Right atrium auricular region (tissue), 2 donors: ENCODE measurements at places on chromosomes 2 and 18. TPM values are rescaled to one million over a fixed set of nuclear protein-coding genes. Genes with fewer than 3 reads are reported as not detected.

DNA sequence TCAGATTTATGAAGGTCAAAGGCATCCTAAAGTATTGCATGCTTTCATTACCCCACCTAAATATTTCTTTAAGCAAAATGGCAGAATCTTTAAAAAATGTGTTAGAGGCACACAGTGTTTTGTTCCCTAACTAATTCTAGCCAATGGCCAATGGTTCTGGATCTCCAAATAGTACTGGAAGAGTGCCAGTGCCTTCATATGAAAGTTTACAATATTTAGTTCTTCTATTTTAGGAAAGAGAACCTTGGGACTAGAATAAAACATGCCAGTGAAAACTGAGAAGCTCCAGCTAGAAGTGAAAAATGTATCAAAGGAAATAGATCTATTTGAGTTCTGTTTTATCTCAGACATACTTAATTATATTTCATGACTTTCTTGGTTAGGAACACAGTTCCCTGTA is 37.1 kb downstream of the TACR1 start:
- no peak overlapping the region for H3K27ac ChIP-seq
- no peaks in the 10 kb centered on the region for H3K27me3 ChIP-seq
- no peak for DNase-seq
- no peaks in the 10 kb centered on the region for H3K4me1 ChIP-seq

- no peak overlapping the region for H3K27ac ChIP-seq
- peaks cover 16% of the 10 kb centered on the region for H3K4me1 ChIP-seq
- no peak for DNase-seq
Observed at GRCh38 chr18:8835521-8835953, 130.2 kb downstream of the MTCL1 start.

- H3K36me3 ChIP-seq: peaks cover 5% of the 10 kb centered on the region
- DNase-seq: no peak
- H3K27me3 ChIP-seq: no peaks in the 10 kb centered on the region
- no peak overlapping the region for H3K27ac ChIP-seq
- no peak overlapping the region for H3K4me3 ChIP-seq
- H3K4me1 ChIP-seq: no peaks in the 10 kb centered on the region
Observed at GRCh38 chr2:165871025-165871424, 77.0 kb upstream of the GALNT3 start.

DNA sequence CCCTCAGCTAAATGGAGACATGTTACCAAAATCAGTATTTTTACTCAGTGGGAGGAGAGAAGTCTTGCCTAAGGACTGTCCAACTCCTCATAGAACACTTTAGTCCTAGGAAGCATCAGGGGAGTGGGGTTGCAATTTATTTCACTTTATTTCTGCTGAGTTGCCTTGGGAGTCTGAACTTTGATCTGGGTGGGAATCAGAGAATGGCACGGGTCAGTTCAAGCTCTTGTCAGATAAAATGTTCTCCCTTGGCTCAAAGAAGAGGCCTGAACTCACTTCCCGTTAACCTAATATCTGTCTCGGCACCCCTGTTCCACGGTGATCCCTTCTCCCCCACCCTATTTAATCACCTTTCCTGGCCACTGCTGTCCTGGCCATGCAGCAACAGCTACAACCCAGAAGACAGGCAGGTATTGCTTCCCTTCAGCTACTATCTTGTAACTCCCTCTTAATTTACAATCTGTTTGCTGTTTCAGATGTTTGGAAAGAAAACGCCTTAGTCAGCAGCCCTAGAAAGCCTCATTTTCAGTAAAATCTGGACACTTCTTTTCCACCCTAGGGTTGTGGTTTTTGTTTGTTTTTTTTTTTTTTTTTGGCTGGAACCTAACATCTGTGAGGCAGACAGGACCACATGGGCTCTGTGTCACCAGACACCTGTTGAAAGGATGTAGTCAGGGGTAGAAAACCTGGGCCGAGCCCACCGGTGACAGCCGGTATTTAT is 52.5 kb downstream of the SERTAD2 start:
- H3K4me1 ChIP-seq: no peaks in the 10 kb centered on the region
- H3K27me3 ChIP-seq: no peaks in the 10 kb centered on the region
- no peak overlapping the region for H3K27ac ChIP-seq
- DNase-seq: no peak
- H3K4me3 ChIP-seq: no peak overlapping the region

GRCh38 chr2:236936446-236936940 is 149.2 kb upstream of the COPS8 start:
- no peak overlapping the region for H3K4me3 ChIP-seq
- no peak overlapping the region for H3K27ac ChIP-seq
- no peaks in the 10 kb centered on the region for H3K27me3 ChIP-seq
- no peaks in the 10 kb centered on the region for H3K4me1 ChIP-seq
- DNase-seq: peak; percentile 50
- H3K36me3 ChIP-seq: no peaks in the 10 kb centered on the region

DNA sequence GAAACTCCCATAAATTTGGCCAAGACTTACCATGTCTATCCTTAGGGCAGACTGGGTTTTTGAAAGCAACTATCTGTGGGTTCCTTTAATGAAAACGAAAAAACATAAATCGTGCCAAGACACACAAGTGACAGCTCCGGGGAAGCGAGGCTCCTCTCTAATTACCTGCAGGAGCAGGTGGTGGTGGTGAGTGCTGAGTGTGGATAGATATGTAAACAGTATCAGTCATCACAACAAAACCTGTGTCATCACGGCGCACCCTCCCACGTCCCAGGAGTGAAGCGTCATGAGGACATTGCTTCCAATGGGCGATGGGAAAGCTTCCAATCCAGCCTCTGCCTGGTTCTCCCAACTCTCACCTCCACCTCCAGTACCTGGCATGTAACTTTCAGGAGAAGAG is 31.3 kb downstream of the ACKR3 start:
- no peak overlapping the region for H3K27ac ChIP-seq
- H3K36me3 ChIP-seq: no peaks in the 10 kb centered on the region
- H3K27me3 ChIP-seq: no peaks in the 10 kb centered on the region

DNA sequence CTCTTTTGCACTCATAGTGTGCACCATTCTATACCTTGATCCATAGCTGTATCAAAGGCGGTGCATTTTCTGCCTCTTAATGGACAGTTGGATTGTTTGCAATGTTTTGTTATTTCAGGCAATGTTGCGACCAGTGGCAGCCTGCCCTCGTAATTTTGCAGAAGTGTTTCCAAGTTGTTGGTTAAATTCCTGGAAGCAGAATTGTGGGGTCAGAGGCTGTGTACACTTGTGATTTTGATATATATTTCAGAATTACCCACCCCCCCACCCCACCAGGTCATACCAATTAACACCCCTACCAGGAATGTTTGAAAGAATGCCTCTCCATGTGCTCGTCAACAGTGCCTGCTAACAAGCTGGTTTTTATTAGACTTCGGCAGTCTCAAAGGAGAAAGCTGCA is 32.4 kb upstream of the IL1R1 start:
- H3K27ac ChIP-seq: no peak overlapping the region
- DNase-seq: no peak
- no peak overlapping the region for H3K4me3 ChIP-seq

- no peak overlapping the region for H3K4me3 ChIP-seq
- H3K4me1 ChIP-seq: no peaks in the 10 kb centered on the region
- H3K27ac ChIP-seq: no peak overlapping the region
- H3K27me3 ChIP-seq: no peaks in the 10 kb centered on the region
- no peaks in the 10 kb centered on the region for H3K36me3 ChIP-seq
- DNase-seq: no peak
Observed at GRCh38 chr2:7517088-7517487, 599.9 kb downstream of the RNF144A start.

DNA sequence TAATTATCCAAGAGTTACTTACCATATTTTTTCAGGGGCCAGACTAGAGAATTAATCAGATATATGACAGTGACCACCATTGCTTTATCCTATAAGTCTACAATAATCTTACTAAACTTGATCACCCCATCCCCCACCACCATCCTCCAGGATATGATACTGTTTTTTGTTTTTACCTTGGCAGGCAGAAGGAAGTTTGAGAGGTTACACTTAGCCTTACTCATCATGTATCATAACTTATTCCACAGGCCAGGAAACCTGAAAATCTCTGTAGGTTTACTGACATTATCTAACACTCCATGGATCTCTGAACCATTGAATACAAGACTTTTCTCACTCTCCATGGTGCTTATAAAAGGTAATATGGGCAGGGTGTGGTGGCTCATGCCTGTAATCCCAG is 602.7 kb downstream of the KCNJ3 start:
- no peaks in the 10 kb centered on the region for H3K4me1 ChIP-seq
- H3K27ac ChIP-seq: no peak overlapping the region
- H3K27me3 ChIP-seq: no peaks in the 10 kb centered on the region
- no peak overlapping the region for H3K4me3 ChIP-seq
- DNase-seq: no peak
- no peaks in the 10 kb centered on the region for H3K36me3 ChIP-seq

DNA sequence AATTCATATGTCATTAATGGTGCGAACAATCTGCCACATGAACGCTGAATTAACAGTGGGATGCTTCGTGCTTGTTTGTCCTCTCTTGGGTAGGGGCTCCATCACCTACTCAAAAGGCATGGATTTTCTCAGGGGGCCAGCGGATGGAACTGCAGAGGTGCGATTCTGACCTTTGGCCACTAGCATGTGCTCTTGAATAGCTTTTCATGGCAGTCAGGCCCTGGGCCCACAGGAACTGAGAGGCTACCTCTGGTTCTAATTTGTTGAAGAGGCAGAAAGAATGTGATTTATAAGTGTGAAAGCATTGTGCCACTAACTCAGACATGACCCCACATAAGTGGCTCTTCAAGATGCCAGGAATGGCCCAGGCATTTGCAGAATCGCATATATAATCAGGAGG is 283.2 kb downstream of the INSIG2 start:
- no peaks in the 10 kb centered on the region for H3K36me3 ChIP-seq
- no peaks in the 10 kb centered on the region for H3K4me1 ChIP-seq
- H3K27me3 ChIP-seq: no peaks in the 10 kb centered on the region
- H3K4me3 ChIP-seq: no peak overlapping the region
- H3K27ac ChIP-seq: no peak overlapping the region

GRCh38 chr2:24822049-24822706 is 29.0 kb downstream of the CENPO start:
- DNase-seq: peak; percentile 34
- no peaks in the 10 kb centered on the region for H3K4me1 ChIP-seq
- H3K4me3 ChIP-seq: no peak overlapping the region

- DNase-seq: no peak
- H3K4me3 ChIP-seq: no peak overlapping the region
- no peaks in the 10 kb centered on the region for H3K36me3 ChIP-seq
- H3K4me1 ChIP-seq: no peaks in the 10 kb centered on the region
- no peaks in the 10 kb centered on the region for H3K27me3 ChIP-seq
Observed at GRCh38 chr2:47490406-47490805, 87.5 kb downstream of the MSH2 start.

DNA sequence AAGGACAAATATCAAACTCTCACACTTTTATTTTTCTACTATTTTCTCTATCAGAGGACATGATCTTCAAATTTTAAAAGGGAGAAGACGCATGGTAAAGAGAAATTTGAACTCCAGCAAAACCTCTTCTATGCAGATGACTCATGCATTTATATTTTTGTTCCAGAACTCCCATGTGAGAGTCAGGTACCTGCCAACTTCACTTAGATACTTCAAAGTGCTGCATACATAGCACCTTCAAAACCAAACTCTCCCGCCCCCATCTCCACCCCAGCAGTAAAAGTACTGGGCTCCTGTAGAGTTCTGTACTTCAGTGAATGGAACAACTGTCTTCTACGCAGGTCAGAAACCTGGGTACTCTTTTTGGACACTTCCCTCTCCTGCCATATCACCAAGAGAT is 398.3 kb downstream of the TGIF1 start:
- H3K27ac ChIP-seq: no peak overlapping the region
- no peaks in the 10 kb centered on the region for H3K27me3 ChIP-seq
- DNase-seq: no peak
- no peaks in the 10 kb centered on the region for H3K4me1 ChIP-seq

GRCh38 chr2:201128933-201129505 is 13.1 kb downstream of the CFLAR start:
- H3K36me3 ChIP-seq: peaks cover 28% of the 10 kb centered on the region
- H3K4me3 ChIP-seq: no peak overlapping the region
- H3K4me1 ChIP-seq: peaks cover 4% of the 10 kb centered on the region
- H3K27me3 ChIP-seq: no peaks in the 10 kb centered on the region
- DNase-seq: no peak

GRCh38 chr2:59790186-59791003 is 763.1 kb downstream of the BCL11A start:
- H3K27me3 ChIP-seq: no peaks in the 10 kb centered on the region
- H3K27ac ChIP-seq: no peak overlapping the region
- DNase-seq: no peak
- H3K36me3 ChIP-seq: no peaks in the 10 kb centered on the region
- no peak overlapping the region for H3K4me3 ChIP-seq

DNA sequence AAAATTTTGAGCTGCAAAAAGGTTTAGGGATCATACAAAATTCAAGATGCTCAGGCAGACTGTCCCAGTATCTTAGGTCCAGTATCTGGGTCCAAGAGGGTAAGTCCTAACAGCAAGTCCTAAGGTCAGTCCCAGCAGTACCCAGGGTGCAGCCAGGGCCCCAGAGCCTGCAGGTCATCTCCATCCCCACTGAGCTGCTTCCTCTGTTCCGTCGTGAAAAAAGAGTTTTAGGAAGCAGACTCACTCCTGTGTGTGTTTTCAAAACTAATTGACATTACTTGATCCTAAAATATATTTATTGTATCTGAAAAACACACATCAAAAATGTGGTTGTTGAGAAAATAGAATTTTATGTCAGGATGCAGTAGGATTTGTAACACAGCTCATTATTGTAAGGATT is 69.9 kb upstream of the ALKAL2 start:
- H3K36me3 ChIP-seq: no peaks in the 10 kb centered on the region
- no peak overlapping the region for H3K27ac ChIP-seq
- no peaks in the 10 kb centered on the region for H3K4me1 ChIP-seq
- DNase-seq: peak; percentile 23

DNA sequence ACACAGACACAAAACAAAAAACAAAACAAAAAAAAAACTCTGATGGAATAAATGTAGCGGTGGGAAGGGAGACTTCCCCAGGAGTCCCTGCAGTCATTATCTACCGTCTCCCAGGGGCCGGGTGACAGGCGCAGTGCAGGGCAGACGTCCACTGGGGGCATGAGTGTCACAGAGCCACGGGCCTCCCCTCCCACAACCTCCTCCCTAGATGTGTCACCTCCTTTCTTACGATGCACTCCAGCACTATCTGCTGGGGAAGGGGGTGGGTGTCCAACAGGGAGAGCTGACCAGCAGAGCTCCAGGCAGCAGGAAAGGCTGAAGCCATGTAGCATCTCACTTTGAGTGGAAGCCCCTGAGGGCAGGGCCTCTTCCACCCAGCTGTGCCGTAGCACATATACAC is 84.5 kb downstream of the LONRF2 start:
- no peaks in the 10 kb centered on the region for H3K27me3 ChIP-seq
- peak; percentile 40 for DNase-seq
- peaks cover 5% of the 10 kb centered on the region for H3K4me1 ChIP-seq
- H3K4me3 ChIP-seq: no peak overlapping the region

- H3K4me3 ChIP-seq: no peak overlapping the region
- DNase-seq: no peak
- no peak overlapping the region for H3K27ac ChIP-seq
- no peaks in the 10 kb centered on the region for H3K27me3 ChIP-seq
- no peaks in the 10 kb centered on the region for H3K36me3 ChIP-seq
Observed at GRCh38 chr18:50441016-50441415, 66.2 kb downstream of the SKA1 start.

Gene NPPC
- total RNA-seq: 1.1 TPM

Gene ANKRD30B
- total RNA-seq: not detected

Gene TRPM8
- not detected for total RNA-seq

Gene SLC16A14
- 3.4 TPM for total RNA-seq

Gene CPO
- total RNA-seq: not detected

Gene IHH
- not detected for total RNA-seq

Gene STEAP3
- 8.2 TPM for total RNA-seq

Gene TMEM17
- 1.2 TPM for total RNA-seq

Gene SPP2
- total RNA-seq: not detected

Gene FOXI3
- total RNA-seq: not detected
